ENCODE measurements at places on chromosomes 7 and 10.

DNA sequence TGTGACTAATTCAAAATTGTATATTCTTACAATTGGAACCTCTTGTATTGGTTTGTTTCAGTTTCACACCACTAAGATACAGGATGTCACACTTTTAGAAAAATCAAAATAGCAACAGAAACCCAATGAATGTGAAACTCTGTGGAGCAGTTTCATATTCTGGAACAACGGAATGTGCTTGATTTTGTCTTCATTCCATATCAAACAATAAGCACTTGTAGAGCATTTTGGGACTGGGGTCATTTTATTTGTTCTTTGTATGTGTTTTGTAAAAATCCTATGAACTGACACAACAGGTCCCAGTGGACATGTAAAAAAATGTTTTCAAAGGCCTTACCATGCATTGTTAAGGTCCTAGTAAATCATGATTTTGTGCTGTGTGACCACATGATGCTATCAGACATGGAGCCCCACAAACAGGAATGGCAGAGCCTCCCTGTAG is 123.1 kb downstream of the DKK1 start:
- DNase-seq = no peak

DNA sequence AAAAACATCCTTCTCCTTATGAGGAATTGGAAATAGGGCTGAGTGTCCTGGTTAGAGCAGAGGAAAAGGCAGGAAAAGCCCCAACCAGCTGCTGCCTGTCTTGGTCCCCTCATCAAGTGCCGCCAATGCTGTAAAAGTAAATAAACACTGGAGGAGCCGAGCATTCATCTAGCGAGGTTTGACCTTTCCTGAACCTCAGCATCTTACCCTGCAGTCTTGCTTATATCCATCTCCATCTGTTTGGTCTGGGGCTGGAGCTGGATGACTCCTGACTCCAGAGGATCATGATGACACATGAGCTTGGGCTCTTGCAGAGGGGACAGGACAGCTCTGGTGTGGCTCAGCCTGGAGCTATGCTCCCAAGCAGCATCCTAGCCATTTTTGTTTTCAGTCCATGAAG is 501.1 kb downstream of the TNS3 start:
- DNase-seq = no peak

DNA sequence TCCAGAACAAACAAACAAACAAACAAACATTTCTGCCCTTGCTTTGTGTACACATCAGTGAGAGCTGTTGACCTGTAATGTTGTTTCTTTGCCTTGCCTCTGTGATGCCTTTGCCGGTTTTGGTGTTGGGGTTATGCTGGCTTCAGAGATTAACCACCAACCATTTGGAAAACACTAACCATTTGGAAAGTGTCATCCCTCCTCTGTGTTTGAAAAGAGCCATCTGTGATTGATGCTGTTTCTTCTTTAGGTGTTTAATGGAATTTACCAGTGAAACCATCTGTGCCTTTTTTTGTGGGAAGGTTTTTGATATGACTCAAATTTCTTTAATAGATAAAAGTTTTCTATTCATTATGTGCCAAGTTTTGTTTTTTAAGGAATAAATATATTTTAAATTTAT is 46.5 kb downstream of the INPP5A start:
- DNase-seq = no peak

- no peak for DNase-seq
Measured at GRCh38 chr10:44465401-44466115, 80.7 kb upstream of the CXCL12 start.

DNA sequence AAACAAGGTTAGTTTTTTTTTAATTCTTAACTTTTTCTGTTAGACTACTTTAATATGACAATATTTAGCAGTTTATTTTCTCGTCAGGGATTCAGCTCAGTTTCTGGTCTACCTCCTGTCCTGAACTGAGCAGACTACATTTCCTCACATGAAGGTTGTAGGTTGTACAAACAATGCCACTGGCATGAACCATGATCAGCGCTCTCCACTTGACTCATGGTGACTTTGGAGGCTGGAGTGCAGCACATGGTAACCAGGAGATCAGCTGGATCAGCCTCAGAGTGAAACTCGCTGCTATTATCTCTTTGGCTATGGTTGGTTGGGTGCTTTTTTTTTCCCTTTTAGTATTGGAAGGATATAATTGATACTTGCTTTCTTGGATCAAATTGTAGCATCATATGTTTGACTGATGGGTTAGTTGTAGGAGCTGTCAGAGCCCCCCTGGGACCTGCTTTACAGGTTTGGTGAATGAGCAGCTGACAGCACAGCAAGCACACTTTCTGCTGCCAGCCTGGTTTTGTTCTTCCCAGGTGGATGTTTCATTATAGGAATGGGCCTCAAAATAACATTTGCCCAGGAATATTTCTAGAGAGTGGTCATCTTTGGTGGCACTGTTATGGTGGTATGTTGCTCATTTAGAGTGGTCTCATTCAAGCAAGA is 556.4 kb downstream of the AUTS2 start:
- DNase-seq = no peak

GRCh38 chr7:50362142-50362541 is 57.6 kb downstream of the IKZF1 start:
- no peak for DNase-seq

GRCh38 chr10:71409516-71410104 is 12.9 kb downstream of the CDH23 start:
- no peak for DNase-seq

GRCh38 chr10:58385784-58386112 is 538 bp downstream of the TFAM start:
- DNase-seq = no peak

GRCh38 chr10:9262770-9263169 is 1208.3 kb downstream of the GATA3 start:
- no peak for DNase-seq

DNA sequence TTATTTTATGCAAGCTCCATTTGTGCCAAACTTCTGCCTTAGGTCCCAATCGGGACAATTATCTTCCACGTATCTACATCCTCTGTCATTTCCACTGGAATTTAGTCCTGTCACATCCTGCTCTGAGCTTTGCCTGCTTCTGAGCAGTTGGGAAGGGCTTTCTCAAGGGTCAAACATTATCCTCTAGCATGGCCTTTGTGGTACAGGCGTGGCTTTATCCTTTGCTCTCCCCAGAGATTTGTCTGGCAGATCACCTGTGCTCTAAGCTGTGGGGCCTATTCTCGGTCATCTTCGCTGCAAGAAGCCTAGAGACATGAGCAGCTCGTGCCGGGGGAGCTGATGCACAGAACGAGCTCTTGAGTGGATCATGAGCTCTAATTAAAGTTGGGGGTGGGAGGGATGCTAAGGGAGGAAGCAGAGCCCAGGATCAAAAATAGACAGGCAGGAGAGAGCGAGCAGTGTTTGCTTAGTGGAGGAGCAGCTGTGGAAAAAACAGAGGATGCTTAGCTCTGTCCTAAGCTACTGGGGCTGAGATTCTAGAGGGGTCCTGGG is 19.8 kb upstream of the TMEM273 start:
- no peak for DNase-seq

DNA sequence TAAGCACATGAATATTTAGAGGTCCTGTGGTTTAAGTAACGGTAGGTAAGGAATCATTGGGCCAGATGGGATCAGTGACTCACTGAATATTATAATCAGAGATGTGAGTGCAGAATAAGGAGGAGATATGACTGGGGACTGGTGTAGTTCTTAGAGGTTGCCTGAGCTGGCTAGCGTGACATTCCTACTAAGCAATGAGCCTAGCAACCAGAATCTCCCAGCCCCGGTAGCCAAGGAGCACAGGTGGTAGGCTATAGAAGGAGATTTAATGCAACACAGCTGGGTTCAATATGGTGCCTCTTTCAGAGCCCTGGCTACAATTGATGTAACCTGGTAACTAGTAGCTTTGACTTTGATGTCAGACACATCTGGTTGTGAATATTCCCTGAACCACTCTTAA is 641.6 kb downstream of the AUTS2 start:
- no peak for DNase-seq

DNA sequence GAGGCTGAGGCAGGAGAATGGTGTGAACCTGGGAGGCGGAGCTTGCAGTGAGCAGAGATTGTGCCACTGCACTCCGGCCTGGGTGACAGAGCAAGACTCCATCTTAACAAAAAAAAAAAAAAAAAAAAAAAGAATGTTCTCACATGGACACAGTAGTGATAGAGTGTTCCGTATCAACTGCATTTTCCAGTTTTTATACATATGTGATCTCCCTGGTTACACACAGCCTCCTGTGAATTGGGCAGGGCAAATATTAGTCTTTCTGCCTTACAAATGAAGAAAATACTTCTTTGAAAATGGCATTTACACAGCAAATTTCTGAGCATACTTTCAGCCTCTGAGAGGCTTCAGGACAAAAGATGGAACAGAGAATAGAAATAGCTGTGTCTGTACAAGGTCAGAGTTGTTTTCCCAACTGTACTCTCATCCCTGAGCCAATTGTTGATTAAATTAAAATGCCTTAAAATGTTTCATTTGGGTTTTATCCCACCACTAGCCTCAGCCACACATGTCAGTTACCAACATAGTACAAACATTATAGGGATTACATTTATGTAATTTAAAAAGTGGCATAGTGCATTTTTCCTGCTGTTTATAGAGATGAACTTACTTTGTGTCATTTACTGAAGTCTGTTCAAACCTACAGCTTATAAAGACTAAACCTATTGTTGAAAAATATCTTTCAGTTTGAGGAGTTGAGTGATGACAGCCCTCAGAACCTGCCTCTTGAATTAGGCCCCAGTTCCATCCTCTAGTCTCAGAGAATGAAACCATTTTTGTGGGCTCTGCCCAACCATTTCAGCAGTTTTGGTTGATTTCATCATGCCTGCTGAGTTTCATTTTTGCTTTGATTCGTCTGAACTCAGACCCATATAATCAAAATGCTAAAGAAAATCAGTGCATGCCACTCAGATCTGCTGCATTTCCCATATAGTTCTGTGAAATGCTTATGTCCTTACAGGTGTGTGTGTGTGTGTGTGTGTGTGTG is 609.4 kb upstream of the C7orf33 start:
- DNase-seq = no peak

DNA sequence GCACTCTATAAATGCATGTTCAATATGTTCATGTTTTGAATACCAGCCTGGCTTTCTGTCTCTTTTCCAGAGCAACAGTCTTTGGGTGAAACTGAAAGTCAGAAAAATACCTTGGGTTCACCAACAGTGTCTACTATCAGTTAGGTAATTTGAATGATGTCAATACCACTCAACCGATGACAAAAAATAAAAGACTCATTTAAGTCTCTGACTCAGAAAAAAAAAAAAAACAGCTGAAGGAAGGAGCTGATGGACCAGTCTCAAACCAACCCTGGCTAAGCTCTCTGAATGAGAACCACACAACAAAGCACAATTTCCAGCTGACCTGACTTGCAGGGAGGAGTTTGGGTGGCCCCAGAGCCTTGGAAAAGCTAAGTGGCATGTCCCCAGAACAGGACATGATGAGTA is 42.5 kb downstream of the ABLIM1 start:
- DNase-seq = no peak

DNA sequence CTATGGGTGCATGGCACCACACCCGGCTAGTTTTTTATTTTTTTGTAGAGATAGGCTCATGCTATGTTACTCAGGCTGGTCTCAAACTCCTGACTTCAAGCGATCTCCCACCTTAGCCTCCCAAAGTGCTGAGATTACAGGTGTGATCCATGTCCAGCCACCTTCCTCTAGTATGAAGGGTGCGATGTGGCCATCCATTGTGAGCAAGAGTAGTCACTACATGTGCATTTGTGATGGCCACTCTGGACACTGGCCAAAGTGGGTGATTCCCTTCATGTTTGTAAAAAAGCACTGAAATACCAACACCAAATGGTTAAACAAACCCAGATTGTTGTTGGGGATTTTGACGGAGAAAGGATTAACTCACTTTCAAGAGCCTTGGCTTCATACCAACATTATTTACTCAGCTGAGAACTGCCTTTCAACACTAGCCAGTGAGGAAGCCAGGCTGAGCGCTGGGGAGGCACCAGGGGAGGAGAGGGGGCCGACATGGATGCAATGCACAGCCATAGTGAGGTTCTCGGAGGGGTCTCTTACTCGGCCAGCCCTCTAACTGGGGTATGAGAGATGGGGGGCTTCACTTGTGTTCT is 198.1 kb upstream of the LYZL2 start:
- no peak for DNase-seq

- no peak for DNase-seq
Measured at GRCh38 chr10:109721453-109722064, 201.8 kb downstream of the XPNPEP1 start.

DNA sequence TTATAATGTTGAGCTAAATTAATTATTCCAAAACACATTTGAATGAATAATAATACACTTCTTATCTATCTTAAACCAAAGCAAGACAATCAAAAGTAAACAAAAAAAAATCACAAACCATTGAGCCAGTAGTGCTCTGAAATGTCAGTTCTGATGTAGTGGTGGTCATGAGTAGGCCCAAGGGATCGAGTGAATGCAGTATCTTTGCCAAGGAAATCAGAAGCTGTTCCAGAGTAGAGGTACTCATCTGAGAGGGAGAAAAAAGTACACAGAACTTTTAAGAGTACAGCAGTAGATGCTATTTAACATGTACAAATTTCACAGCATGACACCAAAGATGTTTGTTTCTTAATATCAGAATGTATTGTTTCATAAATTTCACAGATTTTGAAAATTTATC is 121.5 kb downstream of the SEMA3D start:
- no peak for DNase-seq

DNA sequence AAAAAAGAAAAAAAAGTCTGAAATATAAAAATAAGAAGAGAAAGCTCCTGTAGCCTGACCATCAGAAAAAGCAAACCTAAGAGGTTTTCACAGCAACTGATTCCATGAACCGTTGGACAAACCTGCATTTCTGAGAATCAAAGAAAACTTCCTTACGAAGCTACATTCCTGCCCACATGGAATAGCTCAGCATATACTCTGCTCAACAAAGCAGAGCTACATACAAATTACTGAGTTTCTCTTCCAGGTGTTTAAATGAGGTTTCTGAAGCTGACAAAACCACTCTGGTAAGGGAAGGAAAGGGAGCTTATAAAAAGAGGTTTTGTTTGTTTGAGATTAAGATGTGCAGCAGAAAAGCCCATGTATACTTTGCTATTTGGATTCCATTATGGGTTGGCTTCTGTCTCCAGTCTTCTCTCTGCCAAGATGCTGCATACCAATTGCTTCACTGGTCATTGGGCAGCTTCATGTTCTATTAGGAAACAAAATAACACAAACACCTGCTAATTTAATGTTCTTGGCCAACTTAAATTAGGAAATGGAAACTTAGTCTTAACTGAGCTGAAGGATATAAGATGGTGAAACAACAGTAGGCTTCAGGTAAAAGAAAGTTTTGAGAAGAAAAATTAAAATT is 314.1 kb downstream of the LRRTM3 start:
- DNase-seq = no peak

DNA sequence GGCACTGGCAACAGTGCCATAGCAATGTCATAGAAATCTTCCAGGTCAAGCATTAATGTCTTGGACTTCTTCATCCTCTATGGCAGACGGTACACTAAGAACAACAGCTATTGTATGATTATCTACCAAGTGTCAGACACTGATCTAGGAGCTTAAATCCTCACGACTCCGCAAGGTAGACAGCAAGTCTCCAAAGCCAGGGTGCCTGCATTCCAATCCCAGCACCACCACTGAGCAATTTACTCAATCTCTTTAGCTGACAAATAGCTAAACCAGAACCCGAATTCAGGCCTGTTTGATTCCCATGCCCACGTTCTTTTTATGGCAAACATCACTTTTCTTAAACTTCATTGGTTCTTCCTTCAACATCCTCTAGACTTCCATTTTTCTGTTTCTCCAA is 31.8 kb downstream of the DNMBP start:
- DNase-seq = no peak

All from stimulated activated CD4-positive, alpha-beta T cell treated with anti-CD3 and anti-CD28 coated beads, TNF-alpha, amount 100 ng/mL, for 1 hour (primary cell).